ENCODE measurements at places on chromosomes 12 and 14.
A peak's percentile ranks its signal among the peaks of the same experiment; 100 is the strongest.

GRCh38 chr12:120199595-120200306 is 1.2 kb downstream of the RPLP0 start:
- peak; percentile 23 for DNase-seq

DNA sequence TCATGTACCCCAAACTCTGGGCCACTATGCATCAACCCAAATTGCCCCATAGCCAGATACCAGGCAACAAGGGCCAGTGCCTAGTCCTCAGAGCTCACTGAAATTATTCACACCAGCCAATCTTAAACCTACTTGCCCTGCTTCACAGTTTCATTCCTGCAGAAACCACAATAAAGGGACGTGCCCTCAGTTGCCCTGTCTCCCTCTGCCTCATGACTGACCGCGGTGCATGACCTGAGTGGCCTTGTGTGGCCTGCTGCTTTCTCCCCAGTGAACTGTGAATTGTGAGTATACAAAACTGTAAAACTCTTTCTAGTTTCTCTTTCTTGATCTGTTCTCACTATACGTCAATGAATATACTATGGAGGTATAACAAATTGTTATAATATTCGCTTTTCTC is 490.9 kb upstream of the MIS18BP1 start:
- DNase-seq, result no peak

DNA sequence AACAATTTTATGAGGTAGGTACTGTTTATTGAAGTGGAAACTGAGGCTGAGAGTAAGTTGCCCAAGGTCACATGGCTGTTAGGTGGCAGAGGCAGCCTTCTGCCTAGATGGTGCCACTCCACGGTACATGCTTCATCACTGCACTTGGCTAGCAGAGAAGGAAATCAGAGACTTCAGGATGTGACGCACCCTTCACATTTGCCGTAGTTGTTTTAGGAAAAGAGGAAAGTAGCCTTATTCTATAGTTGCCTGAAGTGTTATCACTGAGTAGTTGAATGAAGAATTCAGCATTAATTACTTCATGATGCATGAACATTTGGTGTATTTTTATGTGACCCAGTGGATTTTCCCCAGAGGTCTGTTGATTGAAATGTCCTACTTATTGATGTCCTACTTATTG is 55.7 kb downstream of the ERC1 start:
- no peak for DNase-seq

DNA sequence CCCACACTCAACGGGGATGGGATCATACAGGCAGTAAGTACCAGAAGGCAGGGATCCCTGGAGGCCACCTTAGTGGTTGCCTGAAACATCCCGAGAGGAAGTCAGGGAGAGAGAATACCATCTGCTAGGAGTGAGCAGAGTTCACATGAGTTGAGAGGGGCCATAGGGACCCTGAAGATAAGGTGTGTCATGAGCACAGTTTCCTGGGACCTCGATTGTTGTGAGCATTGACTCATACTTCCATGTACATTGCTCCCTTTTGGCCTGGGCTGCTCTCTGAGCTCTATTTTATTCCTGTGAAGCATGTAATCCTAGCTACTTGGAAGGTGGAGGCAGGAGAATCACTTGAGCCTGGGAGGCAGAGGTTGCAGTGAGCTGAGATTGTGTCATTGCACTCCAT is 120.5 kb downstream of the TBC1D30 start:
- no peak for DNase-seq

DNA sequence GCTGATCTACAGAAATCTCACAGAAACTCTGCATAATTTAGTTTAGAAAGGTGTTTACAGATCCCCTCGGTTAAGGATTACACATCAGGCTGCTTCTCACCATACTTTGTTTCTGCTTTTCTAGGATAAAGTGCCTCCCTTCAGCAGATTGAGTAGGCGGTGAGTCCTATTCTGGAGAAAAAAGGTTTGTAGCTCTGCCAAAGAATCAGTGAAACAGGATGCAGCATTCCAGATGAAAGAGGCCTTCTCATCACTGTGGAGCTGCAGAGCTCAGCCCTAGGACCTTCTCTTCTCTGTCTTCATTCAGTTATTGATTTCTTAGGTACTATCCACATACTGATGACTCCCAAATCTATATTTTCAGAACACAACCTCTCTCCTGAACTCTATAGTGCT is 155.5 kb upstream of the KRR1 start:
- DNase-seq, result no peak

- DNase-seq, result no peak
Measured at GRCh38 chr12:93279565-93280412, 97.9 kb upstream of the NUDT4 start.

GRCh38 chr14:65228436-65228835 is 126.1 kb upstream of the MAX start:
- no peak for DNase-seq
